A549 treated with Hydrocortisone at 1 μM for 4 hours (cell line): ENCODE measurements at places on chromosomes 6 and 20. TPM values are rescaled to one million over a fixed set of nuclear protein-coding genes. Genes with fewer than 3 reads are reported as not detected.

Gene OXT
- total RNA-seq: not detected in 5 replicates

Gene CST1
- total RNA-seq: 0.67 to 1.7 TPM (median 0.98 TPM) in 5 replicates

Gene HLA-DRB5
- total RNA-seq: not detected in 5 replicates

Gene PRICKLE4
- 0.70 to 1.2 TPM (median 0.92 TPM) in 5 replicates for total RNA-seq

Gene SIRT5
- total RNA-seq: 3.7 to 4.7 TPM (median 3.9 TPM) in 5 replicates

Gene RSPO3
- total RNA-seq: 65.9 to 80.7 TPM (median 69.0 TPM) in 5 replicates

Gene NOX3
- total RNA-seq: not detected in 5 replicates

Gene RNF144B
- total RNA-seq: 0.12 to 0.68 TPM (median 0.42 TPM) in 5 replicates

Gene RBM38
- total RNA-seq: 26.3 to 34.8 TPM (median 34.4 TPM) in 5 replicates

Gene CRISP2
- not detected in 5 replicates for total RNA-seq

Gene TGM2
- total RNA-seq: 336 to 542 TPM (median 501 TPM) in 5 replicates

Gene RSPH9
- total RNA-seq: 0.14 to 0.33 TPM (median 0.17 TPM) in 5 replicates

Gene OR11A1
- total RNA-seq: not detected in 5 replicates

Gene POU5F1
- total RNA-seq: 10.0 to 17.0 TPM (median 11.3 TPM) in 5 replicates

Gene OVOL2
- total RNA-seq: 0.20 to 0.33 TPM (median 0.28 TPM) in 5 replicates

Gene CD40
- 3.1 to 5.1 TPM (median 4.1 TPM) in 5 replicates for total RNA-seq
